ENCODE measurements at places on chromosomes 6 and 20. TPM values are rescaled to one million over a fixed set of nuclear protein-coding genes. Genes with fewer than 3 reads are reported as not detected.

Gene GJA10
- total RNA-seq: not detected

Gene NRN1
- 55.1 TPM for total RNA-seq

Gene PHF20
- 41.8 TPM for total RNA-seq

Gene CHRNA4
- 7.0 TPM for total RNA-seq

Gene FITM2
- total RNA-seq: 9.0 TPM

Gene SPATA25
- 2.5 TPM for total RNA-seq

Gene TCP11
- total RNA-seq: not detected

All from cerebellum (tissue), 4 donors.